ENCODE measurements at places on chromosomes 1 and 21.

DNA sequence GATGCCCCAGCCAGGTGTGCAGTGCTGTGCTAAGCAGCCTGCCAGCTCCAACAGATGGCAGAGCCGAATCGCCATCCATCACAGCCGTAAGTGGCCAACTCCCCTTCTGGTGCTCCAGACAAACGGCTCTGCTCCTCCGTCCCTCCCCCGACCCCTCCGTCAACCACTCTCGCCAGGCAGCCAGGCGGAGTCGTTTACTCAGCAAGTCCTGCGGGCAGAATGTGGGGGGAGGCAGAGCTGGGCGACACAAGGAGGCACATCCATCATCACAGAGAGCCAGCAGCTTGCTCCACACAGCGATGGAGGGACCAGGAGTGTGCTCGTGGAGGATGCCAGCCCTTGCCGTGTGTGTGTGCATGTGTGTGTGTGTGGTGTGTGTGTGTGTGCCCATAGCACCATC, 206.6 kb upstream of the GRIK3 start:
- no peak for DNase-seq

GRCh38 chr1:245585252-245585959, 430.6 kb downstream of the KIF26B start:
- DNase-seq = no peak

- DNase-seq = peak; percentile 37
Measured at GRCh38 chr21:43866659-43867331, 1.8 kb downstream of the AGPAT3 start.

- no peak for DNase-seq
Measured at GRCh38 chr21:15141261-15141970, 76.6 kb upstream of the NRIP1 start.

DNA sequence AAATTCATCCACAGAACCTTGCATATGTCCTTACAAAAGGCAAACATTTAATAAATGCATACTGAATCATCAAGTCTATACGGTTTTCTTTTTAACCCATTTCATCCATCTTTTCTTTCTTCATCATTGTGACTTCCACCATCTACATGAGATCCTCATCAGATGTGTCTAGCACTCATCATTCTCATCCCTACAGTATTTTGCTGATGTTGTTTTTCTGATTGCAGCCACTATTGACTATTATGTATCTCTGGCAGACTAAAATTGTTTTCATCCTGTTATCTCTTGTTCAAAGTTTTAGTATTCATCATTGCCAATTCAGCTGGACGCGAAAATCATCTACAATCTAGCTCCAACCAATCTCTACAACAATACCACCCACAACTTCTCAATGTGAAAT, 5.9 kb downstream of the LRIF1 start:
- no peak for DNase-seq

GRCh38 chr1:183554577-183554976, 35.7 kb downstream of the NCF2 start:
- no peak for DNase-seq

GRCh38 chr21:17455451-17455850, 57.4 kb upstream of the CXADR start:
- no peak for DNase-seq

DNA sequence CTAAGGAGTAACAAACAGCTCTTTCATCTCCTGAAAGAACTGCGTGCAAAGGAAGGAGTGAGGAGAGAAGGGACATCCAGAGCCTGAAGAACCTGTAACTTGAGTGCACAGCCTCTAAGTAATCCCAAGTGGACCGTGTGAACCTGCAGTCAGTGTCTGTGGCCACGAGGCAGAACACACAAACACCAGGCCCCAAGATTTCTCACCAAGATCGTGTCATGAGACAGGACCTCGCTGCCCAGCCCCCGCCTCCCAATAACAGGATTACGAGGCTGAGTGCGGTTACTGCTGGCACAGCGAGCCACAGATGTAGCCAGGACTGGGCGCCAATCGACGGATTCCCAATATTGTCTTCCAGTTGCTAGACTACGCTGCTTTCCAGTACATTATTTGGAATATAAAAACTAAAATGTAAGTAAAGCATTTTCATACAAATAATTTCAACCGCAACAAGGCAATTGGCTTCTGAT, 101.3 kb upstream of the SLC25A33 start:
- no peak for DNase-seq

DNA sequence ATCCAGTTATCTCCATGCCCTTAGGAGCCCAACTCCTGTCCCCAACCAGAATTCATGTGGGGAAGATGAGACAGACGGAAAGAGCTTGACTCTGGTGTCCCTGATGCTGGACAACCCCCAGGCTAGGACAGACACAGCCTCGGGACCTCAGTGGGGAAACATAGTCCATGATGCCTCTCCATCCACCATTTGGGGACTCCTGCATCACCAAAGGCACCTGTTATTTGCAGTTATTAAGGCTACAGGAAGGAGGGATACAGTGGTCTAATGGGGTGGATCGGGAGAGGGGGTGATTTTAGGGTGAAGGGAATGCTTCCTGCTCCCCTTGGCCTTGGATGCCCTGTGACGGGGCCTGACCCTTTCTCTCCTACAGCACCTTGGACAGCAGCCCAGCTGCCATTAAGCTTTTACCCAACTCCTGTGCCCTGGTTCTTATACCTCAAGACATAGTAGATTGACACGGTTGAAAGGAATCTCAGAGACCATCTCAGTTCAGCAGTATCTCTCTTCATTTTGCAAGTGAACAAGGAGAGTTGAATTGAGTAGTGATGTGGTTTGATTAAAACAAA, 111.6 kb downstream of the MATN1 start:
- no peak for DNase-seq

- no peak for DNase-seq
Measured at GRCh38 chr1:167671727-167672511, 41.9 kb downstream of the RCSD1 start.

DNA sequence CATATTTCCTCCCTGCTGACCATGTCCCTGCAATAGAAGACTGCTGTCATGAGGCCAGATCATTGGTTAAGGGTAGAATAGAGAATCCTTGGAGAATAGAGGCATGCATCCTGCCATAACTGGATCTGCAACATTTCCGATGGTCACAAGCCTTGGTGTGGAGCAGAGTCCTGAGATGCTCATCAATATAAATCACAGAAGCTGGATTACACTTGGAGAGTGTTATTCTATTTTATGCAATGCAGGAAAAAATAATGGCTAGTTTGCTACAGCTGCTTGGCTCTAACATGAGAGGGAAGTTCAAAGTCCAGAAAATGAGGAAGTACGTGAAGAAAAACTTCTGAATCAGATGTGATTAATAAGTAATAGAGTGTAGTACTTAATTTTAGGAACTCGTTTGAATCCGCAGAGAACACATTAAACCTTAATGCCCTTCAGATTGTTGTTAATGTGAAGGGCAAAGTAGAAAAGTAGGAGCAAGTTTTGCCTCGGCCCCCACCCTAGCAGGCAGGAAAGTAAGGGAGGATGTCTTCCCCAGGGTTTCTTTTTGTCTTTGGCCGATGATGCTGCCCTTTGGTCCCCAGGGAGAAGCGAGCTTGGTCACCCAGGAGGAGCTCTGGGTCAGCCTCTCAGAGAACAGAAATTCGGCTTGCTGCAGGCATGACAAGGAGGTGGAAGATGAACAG, 59.5 kb downstream of the KCNK1 start:
- DNase-seq = no peak

All from activated T-cell treated with anti-CD3 and anti-CD28 coated beads for 24 hours (primary cell).